Posterior vena cava (tissue), 2 donors: ENCODE measurements at places on chromosomes 5 and 9.
A peak's percentile ranks its signal among the peaks of the same experiment; 100 is the strongest.

DNA sequence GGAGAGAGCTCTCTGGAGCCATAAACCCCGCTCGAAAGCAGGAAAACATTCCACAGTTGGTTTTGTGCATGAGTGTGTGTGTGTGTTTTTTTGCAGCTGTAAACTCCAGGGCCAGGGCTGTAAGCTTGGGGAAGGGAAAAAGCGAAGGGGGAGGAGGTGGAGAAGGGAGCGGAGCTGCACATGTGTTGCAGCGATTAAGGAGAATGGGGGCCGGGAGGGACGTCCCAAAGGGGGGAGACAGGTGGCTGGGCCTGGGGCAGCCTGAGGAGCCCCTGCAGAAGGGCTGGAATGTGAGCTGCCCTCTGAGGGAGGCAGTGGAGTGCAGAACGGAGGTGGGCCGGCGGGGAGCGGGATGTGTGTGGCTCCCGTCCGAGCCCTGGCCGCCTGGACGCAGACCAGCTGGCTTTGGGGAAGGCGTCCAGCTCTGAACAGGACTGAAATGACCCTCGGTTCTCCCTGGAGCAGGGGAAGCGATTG lies 2.7 kb upstream of the MYMK start:
- DNase-seq = no peak

- DNase-seq = no peak
These were observed 93.9 kb downstream of the PDE8B start for GRCh38 chr5:77304388-77304787.

GRCh38 chr9:128098297-128099230 lies 29.0 kb downstream of the PTGES2 start:
- peak; percentile 96 for DNase-seq

DNA sequence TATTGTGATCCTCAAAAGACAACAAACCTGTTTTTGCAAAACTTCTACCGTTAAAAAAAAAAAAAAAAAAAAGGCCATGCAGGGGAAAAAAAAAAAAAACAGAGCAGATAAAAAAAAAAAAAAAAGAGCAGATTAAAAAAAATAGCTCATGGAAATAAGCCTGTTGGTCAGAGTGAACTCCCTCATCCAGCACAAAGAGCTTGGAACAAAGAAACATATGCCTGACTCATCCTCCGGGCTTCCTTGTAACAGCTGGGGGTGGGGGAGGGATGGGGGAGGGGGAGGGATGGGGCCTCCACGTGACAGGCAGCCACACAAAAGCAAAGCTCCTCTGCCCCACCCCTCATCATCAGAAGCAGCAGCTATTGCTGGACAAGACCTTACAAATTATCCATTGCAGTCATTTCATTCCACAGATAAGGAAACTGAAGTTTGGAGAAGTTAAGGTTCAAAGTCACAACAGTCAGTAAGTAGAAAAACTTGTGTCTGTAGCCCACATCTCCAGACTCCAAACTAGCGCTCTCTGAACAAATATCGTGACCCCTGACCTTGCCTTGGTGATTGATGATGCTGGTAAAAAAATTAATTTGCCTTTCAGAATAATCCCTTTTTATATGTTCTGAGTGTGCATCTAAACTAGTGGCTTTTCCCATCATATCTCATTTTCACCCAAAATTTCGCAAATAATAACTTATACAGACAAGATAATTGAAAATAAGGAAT lies 38.9 kb downstream of the SLC35D2 start:
- no peak for DNase-seq
